ENCODE measurements at places on chromosomes 11 and 22.

DNA sequence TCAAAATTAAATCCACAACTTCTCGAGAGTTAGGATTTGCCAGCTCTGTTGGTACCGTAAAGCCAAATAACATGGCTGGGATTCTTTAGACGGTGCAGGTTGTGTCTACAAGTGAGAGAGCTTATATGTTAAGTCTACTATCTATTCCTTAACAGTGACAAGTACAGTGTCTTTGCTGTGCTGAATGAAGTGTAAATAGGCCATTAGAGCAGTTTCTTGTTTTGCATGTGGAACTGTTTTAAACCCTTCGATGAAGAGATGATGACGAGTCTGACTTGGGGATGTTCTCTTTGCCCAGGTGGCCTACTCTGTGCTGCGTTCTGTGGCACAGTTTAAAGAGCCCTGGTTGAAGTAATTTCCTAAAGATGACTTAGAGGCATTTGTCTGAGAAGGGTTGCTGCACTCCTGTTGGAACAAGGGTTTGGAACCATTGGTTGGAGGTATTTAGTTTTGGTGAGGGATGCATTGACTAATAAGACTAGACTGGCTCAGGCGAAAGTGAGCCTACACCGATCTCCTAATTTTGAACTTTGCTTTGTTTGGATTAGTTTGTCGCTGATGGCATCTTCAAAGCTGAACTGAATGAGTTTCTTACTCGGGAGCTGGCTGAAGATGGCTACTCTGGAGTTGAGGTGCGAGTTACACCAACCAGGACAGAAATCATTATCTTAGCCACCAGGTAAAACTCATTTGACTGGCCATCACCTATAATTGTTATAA lies 988 bp downstream of the RPS3 start:
- no peak for DNase-seq

DNA sequence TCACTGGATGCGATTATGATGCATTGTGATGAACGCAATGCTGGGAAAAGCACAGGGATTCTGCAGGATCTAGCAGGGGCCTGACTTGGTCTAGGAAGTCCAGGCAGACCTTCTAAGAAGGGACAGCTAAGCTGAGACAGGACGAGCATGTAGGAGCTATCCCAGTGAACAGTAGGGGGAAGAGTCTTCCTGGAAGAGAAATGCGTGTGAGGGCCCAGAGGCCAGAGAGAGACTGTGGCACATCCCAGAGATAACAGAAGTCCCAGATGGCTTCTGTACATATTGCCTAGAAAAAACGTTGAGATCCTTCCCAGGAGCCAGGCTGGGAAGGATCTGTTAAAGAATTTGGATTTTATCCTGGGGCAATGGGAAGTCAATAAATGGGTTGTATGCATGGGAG lies 24.6 kb downstream of the RCN1 start:
- no peak for DNase-seq

GRCh38 chr11:30002157-30002785 lies 14.6 kb downstream of the KCNA4 start:
- no peak for DNase-seq

DNA sequence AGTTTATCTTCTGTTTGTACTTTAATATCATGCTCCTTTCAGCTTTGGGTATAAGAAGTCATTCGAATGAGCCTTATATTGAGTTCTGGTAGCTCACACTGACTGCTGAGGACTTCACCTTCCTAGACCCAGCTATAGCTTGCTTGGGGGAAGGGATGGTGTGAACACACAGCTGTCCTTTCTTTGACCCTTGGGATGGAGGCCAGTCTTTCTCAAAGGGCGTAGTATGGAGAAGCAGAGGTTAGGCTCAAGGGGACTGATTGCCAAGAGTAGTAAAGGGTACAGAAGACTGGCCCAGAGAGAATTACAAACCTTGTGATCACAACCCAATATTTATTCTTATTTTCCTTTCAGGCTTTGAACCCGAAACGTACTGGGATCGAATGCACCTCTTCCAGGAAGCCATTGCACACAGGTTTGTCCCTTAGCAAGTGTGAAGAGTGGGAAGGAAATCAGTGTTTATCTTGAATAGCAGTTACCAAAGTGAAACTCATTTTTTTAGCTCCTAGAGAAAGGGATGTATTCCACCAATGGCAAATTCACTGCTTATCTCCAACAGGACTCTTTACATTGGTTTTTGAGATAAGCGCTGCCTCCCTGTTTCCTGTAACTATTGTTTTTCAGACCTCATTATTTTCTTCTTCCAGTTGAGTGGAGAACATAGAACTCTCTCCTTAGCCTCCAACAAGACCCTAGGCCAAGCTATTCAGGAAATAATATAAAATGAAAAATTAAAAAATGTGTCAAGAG lies 42.8 kb upstream of the YWHAH start:
- no peak for DNase-seq

DNA sequence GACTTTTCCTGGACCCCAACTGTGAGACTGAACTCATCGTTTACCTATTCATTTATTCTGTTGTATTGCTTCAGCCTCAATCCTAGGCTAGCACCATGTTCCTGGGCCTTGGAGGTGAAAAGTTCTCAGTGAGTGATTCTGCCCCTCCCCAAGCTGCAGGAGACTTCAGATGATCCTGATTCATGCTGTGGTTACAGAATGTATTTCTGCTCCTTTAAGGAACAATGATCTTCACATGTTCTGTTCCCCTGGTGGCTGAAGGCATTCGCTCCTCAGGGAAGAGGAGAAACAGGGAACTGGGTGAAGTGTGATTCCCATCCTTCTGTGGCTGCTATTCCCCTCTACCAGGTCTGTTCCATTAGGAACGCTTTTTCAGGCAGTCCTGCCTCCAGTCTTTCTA lies 2.4 kb downstream of the OR52E1 start:
- no peak for DNase-seq

GRCh38 chr11:69473276-69473845 lies 8.1 kb upstream of the LINC01488 start:
- DNase-seq: no peak

GRCh38 chr11:44596525-44597276 lies 31.2 kb downstream of the CD82 start:
- no peak for DNase-seq

DNA sequence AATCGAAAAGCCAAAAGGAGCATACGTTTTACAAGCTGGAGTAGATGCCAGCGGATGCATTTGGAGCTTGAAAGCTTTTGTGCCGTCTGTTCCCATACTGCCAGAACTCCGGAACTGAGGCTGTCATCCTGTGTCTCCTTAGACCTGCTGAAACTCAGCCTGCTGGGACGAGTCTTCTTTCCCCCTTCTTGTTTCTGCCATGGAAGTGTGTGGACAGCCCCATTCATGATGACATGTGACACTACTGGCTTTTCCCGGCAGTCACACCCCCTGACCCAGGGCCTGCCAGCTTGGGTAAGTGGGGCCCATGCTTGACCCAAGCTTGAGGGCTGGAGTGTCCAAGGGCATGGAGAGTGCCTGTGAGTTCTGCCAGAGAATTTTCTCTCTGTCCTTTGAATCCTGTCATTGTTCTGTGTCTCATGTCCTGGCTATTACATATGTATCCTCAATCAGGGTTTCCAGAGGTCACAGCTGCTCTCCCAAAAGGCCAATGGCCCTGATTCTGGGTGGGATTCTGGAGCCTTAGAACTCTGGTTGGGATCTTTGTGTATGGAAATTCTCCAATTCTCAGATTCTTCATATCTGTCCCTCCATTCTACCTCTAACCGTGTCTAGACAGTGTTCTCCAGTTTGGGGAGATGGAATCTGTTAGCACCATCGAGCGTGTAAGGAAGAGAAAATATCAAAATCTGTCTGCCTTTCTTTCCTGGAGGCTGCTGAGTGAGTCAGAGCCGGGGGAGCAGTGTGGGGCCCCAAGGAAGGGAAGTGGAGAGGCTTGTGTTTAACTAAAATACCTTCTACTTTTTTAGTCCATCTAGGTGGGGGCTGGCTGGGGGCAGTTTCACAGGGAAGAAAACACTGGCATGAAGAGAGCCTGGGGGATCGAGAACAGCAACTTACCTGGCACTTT lies 73.2 kb downstream of the KIAA1671 start:
- no peak for DNase-seq

- no peak for DNase-seq
Measured at GRCh38 chr11:112470355-112470754, 209.7 kb upstream of the PLET1 start.

- DNase-seq: no peak
Measured at GRCh38 chr22:43848366-43849171, 13.7 kb downstream of the SULT4A1 start.

GRCh38 chr11:125312391-125312790 lies 147.8 kb downstream of the PKNOX2 start:
- DNase-seq: no peak

- DNase-seq: no peak
Measured at GRCh38 chr22:37277384-37277783, 4.9 kb upstream of the CYTH4 start.
